ENCODE measurements at places on chromosomes 12 and 14.

GRCh38 chr12:42039176-42039575 is 105.5 kb downstream of the GXYLT1 start:
- DNase-seq, result no peak

GRCh38 chr12:107105410-107105703 is 12.0 kb upstream of the CRY1 start:
- no peak for DNase-seq

DNA sequence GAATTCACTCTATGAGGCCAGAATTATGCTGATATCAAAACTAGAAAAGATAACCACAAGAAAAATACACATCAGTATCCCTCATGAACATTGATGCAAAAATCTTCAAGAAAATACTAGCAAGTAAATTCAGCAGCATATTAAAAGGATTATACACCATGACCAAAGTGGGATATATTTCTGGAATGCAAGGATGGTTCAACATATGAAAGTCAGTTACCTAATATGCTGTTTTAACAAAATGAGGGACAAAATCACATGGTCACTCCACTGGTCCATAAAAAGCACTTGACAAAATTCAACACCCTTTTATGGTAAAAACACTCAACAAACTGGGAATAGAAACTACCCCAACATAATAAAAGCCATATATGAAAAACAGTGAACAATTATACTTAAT is 40.3 kb downstream of the TECPR2 start:
- DNase-seq, result no peak

DNA sequence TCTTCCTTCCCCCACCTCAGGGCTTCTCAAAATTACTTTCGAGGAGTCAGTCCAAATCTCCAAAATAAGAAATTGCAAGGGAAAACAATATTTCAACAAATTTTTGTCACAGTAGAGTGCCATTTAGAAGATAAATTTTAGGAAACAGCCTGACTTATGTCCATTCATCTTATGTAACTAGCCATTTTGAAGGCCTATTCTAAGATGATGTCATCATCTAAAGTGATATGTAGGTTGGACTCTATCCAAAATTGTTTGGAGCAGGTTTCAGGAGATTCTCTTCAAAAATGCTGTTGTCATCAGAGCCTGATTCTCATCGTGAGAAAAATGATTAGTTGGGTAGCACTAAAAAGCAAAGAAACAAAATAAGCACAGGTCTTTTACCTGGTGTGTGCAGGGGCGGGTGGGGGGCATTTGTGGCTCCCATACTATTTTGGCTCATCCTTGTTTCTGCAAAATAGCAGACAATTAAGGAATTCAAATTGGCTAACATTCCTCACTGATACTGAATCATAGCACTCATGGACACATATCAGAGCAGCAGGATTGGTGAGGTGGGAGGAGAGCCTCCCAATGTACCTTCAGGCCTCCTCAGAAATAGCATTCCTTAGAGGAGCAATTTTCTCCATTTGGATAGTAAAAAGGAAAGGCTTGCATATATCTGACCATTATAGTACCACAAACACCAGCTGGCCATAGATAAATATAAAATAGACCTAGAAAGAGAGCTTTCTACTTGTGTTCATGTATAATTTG is 360.9 kb upstream of the NAV3 start:
- no peak for DNase-seq

- DNase-seq, result no peak
Observed at GRCh38 chr12:54140588-54141388, 48.0 kb downstream of the SMUG1 start.

DNA sequence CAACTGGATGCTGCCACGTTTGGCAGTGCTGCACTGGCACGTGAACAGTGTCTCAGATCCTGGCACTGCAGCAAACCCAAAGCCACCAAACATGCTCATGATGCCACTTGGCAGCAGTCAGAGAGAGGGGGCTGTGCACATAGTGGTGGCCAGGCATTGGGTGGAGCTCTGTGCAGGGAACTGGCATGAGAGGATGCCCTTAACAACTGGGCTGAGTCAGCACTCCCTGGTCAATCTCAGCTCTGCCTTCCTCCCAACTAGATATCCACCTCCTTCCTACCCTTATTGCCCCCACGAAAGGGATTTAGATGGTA is 37.0 kb downstream of the ZFHX2 start:
- no peak for DNase-seq

- DNase-seq, result peak; percentile 18
Observed at GRCh38 chr12:121060149-121061001, 21.3 kb upstream of the OASL start.

DNA sequence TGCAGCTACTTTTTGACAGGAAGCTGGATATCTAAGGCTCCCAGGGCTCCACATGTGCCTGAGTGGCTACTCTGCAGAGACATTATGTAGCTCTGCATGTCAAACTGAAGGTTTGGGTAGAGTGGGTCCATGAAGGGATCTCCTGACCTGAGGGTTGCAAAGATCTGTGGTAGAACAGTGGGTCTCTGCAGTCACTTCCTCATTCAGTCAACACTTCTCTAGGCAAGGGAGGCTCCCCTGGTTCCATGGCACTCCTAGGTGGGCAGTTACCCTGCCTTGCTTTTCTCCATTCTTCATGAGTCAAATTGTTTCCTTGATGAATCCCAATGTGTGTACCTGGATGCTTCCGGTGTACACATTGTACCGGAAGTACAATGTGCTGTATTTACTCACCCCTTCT is 57.4 kb downstream of the CMAS start:
- no peak for DNase-seq

GRCh38 chr12:58931518-58931917 is 11.2 kb upstream of the LRIG3 start:
- DNase-seq, result no peak

- no peak for DNase-seq
Observed at GRCh38 chr14:90677484-90678050, 138.7 kb downstream of the TTC7B start.

- DNase-seq, result peak; percentile 67
Observed at GRCh38 chr14:104708606-104709268, 15.3 kb upstream of the ADSS1 start.

DNA sequence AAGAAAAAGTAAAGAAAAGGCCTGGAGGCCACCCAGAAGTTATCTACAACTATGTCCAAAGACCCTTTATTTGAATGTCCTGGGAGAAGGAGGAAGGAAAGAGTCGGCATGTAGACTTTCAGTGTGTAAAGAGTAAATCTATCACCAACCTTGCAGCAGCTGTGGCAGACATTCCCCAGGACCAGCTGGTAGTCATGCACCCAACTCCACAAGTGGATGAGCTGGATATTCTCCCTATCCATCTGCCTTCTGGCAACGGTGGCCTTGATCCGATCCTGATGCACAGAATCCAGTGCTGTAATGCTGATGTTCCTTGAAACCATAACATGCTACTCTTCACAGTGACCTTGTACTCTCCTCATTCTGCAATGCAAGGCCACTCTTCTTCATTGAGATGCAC is 27.3 kb downstream of the KRT76 start:
- no peak for DNase-seq

DNA sequence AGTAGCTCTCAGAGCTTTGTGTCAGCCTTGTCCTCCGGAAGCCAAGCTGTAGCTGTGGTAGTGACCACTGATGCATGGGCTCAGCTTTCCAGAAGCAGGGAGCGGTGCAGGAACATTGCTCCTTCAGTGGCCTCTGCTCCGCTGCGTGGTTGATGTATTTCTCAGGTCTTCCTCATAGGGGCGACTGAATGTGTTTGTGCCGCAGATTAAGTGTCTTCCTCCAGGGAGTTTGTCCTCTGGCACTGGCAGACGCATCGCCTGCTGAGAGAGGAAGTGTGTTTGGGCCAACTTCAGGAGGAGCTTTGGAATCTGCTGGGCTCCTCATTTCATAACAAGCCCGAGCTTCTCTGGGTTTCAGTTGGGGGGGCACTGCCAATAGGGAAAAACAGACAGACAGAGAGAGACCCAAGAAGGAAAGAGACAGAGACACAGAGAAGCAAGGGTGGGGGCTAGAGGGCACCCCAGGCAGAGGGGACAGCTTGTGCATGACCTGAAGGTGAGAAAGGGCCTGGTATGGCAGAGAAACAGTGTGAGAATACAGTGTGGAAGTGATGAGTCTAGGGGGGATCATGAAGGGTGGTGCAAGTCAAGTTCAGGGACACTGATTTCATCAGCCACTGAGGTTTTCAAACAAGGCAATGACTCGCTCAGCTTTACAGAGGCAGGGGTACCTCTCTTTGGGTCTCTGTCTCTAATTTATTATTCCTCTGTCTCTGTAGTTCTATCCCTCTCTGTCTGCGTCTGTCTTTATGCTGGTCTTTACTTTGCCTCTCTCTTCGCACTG is 69.4 kb upstream of the PRIMA1 start:
- DNase-seq, result no peak

DNA sequence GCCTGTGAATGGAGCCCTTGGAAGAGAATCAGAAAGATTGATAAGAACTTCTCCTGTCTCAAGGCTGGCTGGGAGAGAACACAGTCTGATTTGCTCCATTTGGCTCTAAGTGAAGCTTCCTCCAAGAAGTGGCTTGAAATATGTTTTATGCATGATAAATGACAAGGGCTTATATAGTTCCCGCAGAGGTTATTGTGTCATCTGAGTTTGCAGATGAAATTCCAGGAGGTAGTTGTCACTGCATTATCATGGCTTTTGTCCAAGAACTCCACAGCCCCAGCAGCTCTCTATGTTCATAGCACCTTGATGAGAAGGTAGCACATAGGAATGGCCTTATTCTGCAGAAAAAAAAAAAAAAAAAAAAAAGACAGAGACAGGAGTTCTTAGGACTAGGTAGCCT is 108.5 kb downstream of the DACT1 start:
- no peak for DNase-seq

DNA sequence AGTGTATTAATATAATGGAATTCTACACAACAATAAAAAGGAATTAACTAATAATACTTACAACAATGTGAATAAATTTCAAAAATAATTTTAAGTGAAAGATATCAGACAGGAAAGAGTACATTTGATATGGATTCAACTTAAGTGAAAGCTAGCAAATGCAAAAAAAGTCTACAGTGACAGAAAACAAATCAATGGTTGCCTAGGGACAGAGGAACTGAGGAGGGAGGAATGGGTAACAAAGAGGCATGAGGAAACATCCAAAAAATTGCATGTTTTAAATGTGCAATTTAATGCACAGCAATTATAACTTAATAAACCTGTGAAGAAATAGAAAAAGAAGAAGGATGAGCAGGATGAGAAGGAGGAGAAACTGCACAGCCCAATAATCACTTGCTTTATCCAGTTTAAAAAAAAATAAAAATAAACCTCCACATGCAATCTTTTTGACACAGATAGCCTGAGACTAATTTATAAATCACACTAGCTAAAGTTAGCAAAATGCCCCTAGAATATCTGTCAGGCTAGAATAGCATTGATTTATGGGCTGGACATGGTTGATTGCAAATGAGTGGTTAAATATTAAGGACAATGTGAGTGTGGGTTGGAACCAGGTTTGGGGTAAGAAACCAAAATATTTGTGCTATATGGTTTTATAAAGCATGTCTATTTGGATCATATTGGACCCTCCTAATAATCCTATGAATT is 1089.1 kb downstream of the TRHDE start:
- DNase-seq, result no peak

GRCh38 chr12:112685321-112685720 is 106.2 kb upstream of the RPH3A start:
- DNase-seq, result no peak

DNA sequence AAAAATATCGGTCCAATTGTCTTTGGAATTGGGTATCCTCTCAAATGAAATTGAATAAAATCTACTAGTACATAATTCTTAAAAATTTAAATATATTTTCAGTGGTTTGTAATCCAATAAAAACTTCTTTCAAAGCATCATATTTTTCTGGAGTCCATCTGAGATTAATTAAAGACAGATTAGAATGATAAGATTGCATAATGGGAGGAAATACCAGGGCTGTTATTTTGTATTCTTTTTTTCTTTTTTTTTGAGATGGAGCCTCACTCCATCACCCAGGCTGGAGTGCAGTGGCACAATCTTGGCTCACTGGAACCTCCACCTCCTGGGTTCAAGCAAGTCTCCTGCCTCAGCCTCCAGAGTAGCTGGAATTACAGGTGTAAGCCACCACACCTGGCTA is 103.8 kb downstream of the TMTC3 start:
- no peak for DNase-seq
